ENCODE measurements at places on chromosomes 11 and 22.

DNA sequence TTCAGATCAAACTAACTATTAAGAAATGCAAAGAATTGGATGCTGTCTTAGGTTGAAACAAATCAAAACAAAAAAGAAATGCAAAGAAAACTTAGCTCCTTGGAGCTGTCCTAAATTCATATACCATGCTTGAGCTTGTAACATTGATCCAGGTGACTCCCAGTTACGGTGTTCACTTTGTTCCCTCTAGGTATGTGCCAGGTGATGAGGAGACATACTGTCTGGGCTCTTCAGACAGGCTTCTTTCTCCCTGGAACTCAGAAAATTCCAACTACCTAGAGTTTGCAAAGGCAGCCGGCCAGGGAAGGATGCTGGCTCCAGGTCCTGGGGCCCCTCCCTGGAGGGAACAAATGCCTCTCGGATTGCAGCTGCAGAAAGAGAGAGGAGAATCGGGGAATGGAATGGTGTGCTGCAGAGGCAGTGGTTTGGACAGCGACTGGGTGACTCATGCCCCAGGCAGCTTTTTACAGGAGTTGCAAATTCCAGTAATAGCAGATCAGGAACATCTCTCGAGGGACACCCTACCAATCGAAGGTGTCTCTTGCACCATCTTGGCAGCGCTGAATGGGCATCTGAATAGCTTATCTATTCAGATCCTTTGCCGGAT is 12.3 kb upstream of the ASPHD2 start:
- no peak for DNase-seq

DNA sequence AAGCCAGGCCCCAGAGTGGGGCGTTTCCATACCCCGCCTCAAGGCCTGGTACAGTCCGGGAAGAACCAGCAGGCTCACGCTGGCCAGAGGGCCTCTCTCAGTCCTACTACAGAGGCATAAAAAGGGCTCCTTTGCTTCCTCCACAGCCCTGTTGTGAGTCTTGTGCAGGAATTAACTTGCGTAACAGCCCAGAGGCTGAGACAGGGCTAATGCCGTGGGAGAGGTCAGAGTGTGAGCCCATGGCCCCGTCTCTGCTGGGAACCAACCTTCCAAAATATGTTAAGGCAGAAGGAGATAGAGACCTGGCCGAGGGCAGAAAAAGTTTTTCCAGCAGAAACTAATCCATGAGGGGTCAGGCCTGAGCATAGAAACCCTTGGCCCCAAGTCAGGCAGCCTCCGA is 19.9 kb upstream of the TMEM184B start:
- DNase-seq: no peak

DNA sequence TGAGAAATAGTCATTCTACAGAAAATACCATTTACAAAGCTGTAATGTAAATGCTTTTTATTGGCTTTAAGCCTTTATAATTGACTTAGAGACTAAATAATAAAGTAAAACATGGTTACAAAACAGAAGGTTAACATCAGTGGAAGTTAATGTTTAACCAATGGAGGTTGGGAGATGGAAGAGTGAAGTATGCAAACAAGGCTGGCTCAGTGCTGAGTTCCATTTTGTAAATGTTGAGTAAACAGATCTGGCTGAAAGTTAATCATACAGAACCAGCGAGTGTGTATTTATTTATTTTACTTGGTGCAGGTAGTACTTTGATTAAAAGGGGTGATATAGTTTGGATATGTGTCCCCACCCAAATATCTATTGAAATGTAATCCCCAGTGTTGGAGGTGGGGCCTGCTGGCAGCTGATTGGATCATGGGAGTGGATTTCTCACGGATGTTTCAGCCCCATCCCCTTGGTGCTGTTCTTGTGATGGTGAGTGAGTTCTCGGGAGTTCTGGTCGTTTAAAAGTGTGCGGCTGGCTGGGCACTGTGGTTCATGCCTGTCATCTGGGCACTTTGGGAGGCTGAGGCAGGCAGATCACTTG is 827.4 kb downstream of the OPCML start:
- DNase-seq: no peak

- no peak for DNase-seq
Measured at GRCh38 chr11:87137711-87138110, 100.0 kb downstream of the TMEM135 start.

- no peak for DNase-seq
Measured at GRCh38 chr11:115606498-115607220, 102.4 kb upstream of the CADM1 start.

DNA sequence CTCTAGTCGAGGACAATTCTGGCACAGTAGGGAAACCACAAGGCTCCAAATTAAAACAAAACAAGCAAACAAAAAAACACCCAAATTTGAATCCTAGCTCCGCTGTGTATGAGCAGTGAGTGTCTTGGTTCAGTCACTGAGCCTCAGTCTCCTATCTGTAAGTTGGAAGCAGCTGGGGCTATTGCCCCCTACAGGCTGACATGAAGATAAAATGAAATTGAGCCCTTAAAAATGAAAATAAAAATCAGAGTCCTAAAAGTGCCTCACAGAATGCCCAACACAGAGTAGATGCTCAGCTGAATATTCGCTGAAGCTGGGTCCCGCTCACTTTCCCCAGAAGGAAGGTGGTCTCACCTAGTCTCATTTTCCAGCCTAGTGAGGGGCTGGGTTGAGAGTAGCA is 65.2 kb downstream of the PDE2A start:
- no peak for DNase-seq

- DNase-seq: no peak
Measured at GRCh38 chr11:119185981-119186634, 833 bp downstream of the NHERF4 start.

- DNase-seq: no peak
Measured at GRCh38 chr22:35131525-35132000, 65.6 kb downstream of the ISX start.

- no peak for DNase-seq
Measured at GRCh38 chr11:134752964-134753770, 341.1 kb upstream of the B3GAT1 start.

GRCh38 chr22:35446365-35446764 is 46.4 kb downstream of the MCM5 start:
- DNase-seq: no peak

DNA sequence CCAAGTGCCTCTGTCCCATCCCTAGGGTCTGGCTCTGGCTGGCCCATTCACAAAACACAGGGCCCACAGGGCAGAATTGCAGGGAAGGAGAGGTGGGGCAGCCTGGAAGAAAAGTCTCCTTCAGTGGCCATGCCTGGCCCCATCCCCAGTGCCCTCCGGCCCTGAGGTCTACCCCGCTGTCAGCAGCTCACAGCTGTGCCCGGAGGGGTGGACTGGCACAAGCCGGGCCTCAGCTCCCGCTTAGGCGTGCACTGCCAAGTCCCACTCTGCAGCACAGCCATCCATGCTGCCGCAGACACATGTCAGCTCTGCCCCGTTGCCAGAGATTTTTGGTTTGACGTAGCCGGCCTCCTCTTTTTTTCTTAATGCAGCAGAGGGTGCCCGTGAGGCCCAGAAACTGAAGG is 3.9 kb upstream of the SCN2B start:
- peak; percentile 89 for DNase-seq

GRCh38 chr11:19772480-19772879 is 59.8 kb downstream of the NAV2 start:
- DNase-seq: no peak

GRCh38 chr11:95156916-95157541 is 67.4 kb downstream of the ENDOD1 start:
- no peak for DNase-seq

- no peak for DNase-seq
Measured at GRCh38 chr11:90947930-90948329, 725.1 kb upstream of the CHORDC1 start.

GRCh38 chr22:49494555-49494954 is 333.1 kb downstream of the BRD1 start:
- DNase-seq: no peak

- DNase-seq: no peak
Measured at GRCh38 chr22:32701034-32701433, 100.5 kb upstream of the TIMP3 start.

- no peak for DNase-seq
Measured at GRCh38 chr22:48083502-48083901, 1321.1 kb downstream of the TBC1D22A start.

DNA sequence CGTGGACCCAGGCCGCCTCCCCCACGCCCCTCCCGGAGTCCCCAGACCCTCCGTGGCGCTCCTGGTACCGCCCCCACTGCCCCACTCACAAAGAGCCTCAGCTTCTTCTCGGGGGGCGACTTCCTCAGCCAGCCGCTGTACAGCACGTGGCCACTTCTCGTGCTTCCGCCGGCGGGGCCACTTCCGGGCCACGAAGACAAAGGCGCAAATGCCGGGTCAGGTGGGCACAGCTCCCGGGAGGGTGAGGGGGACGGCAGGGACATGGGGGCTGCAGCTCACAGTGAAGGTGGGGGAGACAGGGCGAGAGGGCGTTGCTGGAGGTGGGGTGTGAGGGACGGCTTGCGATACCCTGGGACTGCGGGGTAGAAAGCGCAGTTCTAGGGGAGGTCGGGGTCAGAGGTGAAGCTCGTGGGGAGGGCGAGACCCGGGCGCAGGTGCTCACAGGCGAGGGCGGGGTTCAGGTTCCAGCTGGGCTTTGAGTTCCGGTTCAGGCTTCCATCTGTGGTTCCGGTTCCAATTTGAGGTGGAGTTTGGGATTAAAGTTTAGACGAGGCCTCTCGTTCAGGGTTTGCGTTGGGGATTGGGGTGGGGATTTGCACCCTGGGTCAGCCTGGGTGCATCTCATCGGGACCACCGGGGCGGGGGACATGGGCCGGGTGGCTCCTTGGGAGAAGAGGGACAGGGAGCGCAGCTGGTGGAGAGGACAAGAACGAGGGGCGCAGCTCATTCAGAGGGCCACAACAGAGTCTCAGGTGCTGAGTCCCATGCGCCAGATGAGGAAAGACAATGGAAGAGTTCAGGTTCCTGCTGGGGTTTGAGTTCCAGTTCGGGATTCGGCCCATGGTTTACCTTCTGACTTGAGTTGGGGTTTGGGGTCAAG is at the start of gene GAB4:
TSS of gene GAB4 (minus strand) at position 371 of the 880 bp plus-strand sequence. CDS start at position 263, 108 bp downstream.
- DNase-seq: no peak

DNA sequence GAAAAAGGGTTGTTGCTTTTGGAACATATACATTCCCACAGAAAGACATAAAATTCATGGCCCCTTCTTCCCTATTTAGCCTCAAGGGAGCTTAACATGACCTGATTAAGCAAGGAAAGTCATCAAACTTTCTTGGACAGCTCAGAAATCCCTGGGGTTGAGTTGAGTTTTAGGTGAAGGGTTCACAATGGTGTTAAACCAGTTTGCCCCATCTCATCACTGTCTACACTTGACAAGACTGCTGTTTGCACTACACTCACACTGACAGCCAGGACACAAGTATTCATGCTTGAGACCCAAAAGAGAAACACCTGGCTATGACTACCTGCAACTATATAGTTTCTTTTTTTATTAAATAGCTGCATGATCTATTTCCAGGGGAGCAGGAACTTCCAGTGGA is 209.8 kb upstream of the TMEM45B start:
- no peak for DNase-seq

- no peak for DNase-seq
Measured at GRCh38 chr22:48886604-48887393, 940.9 kb downstream of the BRD1 start.

Measured in cerebellar nuclear complex (tissue), 1 donor.